ENCODE measurements at places on chromosomes 7 and 10.
A peak's percentile ranks its signal among the peaks of the same experiment; 100 is the strongest.

DNA sequence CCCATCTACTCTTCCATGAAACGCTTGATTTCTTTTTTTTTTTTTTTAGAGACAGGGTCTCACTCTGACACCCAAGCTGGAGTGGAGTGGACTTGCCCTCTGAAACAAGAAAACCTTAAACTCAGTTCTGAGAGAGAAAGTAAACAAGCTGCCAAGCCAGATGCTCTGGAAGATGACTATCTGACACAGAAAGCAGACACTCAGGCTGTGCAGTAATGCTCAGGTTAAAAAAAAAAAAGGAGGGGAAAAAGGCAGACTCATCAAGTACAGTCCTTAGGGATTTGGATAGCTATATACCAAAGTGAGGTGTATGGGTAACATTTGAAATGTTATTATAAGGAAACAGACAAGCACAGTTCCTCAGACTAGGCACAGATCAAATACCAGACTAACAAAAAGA lies 80.5 kb downstream of the IDE start:
- no peak for DNase-seq

GRCh38 chr7:21656081-21656480 lies 113.2 kb downstream of the DNAH11 start:
- no peak for DNase-seq

DNA sequence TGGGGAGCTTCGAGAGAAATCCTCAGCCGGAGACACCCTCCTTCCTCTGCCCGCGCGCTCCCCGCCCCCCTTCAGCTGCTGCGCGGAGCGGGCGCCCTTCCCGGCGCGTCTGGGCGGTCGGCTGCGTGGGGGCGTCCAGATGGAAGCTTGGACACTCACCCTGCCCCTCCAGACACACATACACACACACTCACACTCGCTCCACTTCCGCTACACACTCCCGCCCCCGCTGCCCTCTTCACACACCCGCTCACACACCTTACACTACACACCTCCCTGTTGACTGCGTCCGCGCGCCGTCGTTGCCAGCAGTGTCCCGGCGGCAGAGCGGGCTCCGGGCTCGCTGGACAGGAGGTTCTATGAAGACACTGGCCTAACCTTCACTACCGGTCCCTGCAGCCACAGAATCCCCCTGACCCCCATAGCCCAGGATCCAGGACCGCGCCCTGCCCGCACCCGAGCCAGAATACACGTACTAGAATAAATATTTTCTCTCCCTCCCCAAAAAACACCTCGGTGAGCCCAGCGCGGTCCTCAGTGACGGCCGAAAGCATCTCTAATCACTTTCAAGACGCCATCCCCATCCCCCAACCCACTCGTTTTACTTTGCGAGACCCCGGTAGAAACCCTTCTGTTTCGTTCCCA lies 1.1 kb upstream of the EGR2 start:
- peak; percentile 43 for DNase-seq

DNA sequence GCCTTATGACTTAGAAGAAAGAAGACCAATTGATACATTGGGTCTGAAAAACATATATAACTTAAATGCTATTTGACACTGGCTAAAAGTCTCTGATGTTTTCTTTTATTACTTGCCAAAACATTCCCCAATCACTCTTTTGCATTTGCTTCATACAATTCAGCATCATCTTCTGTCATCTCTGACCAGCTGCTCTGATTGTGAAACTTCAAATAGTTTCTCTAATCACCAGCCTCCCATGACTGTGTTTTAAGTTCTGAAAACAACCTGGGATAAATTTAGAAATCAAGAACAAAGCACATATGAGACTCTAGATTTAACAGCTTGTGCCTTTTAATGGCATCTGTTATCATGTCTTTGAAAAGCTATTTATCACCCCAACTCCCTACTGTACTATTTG lies 208.4 kb upstream of the KCND2 start:
- no peak for DNase-seq

- DNase-seq, result no peak
These were observed 31.8 kb downstream of the TES start for GRCh38 chr7:116242178-116242577.

- no peak for DNase-seq
These were observed 657.9 kb downstream of the NXPH1 start for GRCh38 chr7:9091282-9091681.

DNA sequence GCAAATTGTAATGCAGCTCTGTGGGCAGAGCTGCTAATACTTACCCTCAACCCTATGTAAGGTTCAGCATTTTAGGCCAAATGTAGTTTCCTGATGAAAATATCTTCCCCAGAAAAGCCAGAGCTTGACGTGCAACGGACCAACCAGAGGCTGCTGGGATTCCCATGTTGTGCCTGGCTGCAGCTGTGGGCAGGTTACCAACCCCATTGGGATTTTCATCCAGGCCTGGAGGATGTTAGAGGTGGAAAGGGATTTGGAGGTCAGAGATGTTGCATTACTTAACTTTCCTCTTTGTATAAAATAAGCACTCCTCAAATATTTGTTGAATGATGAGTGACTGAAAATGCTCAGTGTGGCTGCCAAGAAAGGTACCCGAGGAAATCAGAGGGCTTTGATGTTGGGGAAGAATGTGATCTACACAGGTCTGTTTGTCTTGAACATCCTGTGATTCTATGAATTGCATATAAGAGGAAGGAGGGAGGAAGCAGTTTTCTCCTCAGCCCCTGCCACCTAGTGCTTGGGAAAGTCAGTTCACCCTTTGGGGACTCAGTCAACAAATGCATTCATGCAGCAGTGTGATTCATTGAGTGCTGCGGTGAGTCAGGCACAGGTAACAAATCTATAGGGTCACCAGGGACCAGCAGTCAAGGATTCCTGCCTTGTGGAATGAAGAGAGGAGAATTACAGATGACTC lies 487.2 kb downstream of the RPS24 start:
- no peak for DNase-seq

- no peak for DNase-seq
These were observed 119.8 kb downstream of the CACNA2D1 start for GRCh38 chr7:82323806-82324205.

GRCh38 chr7:84735677-84736076 lies 451.2 kb downstream of the SEMA3D start:
- DNase-seq, result no peak

DNA sequence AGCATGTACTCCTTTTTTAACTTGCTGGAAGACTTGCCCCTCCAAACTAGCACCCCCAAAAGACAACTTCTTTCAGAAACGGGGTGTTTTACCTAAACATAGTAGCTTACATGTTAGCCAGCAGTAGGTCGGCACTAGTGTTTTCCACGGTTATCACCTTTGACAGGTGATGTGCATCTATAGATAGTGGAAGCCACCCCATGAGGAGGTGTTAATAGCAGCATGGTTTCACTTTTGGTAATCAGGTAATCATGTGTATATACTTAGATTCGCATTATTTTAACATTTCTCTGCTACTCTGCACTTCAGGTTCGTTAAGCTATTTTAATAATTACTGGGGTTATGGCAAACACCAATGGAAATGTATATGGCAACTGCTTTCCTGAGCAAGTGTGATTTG lies 17.6 kb downstream of the SRI start:
- DNase-seq, result no peak

DNA sequence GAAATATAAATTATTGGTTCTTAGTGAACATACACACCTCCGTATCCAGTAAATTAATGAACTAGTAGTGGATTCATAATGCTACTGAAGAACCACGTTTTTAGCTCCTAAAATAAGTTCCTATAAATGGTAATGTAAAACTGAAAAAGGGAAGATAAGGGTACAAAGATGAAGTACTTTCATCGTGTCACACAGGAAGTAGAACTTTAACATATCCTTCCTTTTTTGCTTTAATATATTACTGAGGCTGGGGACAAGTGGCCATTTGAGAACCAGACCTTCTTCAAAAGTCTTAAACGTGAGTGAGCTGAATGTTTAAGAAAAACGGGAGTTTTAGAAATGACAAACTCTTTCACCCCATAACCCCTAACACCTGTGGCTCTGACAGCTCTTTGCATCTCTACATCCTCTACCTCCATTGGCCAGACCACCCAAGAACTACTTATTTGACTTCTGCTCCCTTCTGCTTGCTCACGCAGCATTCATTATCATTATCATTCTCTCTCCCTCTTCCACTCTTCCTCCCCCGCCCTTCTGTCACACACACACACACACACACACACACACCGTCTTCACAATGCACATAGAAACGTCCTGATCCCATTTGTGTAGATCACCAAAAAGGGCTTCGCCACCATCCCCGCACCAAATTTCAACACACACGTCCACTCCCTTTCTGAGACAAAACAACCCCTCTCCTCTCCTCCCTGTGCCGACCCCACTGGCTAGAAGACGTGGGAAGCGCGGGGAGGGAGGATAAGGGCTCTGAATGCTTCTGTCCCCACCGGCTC lies 677 bp downstream of the SKAP2 start:
- DNase-seq, result peak; percentile 2

DNA sequence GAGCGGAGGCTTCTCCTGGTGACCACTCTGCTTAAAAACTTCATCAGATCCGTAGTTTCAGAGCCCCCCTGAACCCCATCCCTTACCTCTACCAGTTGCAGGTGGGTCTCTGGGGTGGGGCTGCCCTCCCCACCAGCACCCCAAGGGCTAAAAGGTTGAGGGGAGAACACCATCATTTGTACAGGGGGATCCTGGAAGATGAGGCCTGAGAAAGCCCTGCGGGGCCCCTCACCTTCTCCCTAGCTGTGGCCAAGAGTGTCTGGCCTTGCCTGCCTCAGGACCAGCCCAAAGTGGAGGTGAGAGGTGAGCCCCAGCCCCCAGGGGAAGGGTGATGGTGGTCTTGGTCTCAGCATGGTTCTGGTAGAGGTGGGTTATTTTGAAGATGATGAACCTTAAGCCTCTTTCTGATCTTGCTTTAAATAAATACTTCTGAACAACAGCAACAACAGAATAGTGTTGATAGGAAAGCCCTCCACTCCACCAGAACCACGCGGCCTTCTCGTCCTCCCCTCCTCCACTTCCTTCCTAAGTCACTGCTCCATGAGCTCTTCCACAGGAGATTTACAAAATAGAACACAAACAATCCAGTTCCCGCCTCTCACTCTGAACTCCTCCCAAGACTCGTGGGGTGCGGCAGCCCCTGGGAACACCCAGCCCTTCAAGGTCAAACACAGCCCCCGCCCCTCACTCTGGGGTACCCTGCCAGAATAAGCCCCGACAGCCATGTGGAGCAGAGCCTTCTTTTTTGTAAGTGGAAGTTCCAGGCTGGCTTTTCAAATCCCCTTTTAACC lies 169.1 kb downstream of the EGFR start:
- no peak for DNase-seq

DNA sequence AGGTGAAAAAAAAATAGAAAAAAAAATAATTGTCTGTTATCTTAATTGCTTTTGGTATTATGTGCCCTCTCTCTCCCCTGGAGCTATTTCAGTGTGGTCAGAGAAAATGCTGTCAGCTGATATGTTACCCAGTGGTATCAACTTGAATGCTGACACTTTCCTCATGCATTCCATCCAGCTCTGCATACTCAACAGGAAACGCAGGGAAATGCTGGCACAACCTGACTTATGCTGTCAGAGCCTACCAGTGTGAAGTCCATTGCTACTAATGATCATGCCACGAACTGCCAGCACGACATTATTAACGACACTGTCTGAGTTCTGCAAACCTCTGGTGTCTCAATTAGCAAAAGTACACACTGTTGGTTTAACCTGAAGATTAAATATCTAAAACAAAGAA lies 182.8 kb downstream of the ZWINT start:
- DNase-seq, result no peak

DNA sequence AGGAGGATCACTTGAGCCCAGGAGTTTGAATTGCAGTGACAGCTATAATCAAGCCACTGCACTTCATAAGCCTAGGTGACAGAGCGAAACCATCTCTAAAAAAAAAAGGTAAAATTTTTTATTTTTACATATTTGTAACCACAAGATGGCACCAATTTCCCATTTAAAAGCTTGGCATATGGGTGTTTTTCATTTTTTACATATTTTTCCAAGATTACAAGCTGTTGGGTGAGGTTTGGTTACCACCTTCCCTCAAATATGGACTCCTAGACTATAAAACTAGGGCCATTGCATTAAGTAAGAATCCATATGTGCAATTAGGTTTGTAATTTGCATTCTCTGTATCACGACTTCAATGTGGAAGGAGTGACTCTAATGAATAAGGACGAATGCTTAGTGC lies 129.3 kb upstream of the ACBD5 start:
- no peak for DNase-seq

DNA sequence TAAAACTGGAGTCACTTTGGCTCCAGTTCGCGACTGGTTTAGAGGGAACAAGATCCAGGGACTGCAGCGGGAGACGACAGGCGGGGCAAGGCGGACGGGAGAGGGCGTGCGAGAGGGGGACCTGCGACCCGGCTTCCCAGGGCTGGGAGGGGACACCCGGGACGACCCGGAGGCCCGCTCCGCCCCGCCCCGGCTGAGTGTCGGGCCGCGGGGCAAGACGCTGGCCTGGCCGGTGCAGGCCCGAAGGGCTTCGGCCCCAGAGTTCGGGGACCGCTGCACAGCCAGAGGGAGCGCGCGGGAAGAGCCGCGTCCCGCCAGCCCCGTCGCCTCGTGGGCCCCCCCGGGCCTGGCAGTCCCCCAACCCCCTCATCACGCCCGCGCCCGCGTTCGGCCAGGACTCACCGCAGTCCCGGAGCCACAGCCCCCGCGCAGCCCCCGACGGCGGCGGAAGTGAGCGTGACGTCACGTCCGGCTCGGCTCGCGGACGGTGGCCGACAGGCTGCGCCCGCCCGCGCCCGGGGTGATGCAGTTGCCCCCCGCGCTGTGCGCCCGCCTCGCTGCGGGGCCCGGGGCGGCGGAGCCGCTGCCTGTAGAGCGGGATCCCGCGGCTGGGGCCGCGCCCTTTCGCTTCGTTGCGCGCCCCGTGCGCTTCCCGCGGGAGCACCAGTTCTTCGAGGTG lies at the start of the genes TUBGCP2 and ZNF511:
TSS of gene TUBGCP2 (minus strand) at position 452 of the 679 bp plus-strand sequence. CDS start 5,931 bp downstream, outside the sequence.
TSS of gene ZNF511 (plus strand) at position 494 of the 679 bp plus-strand sequence. CDS start at position 524, 30 bp downstream.
- DNase-seq, result peak; percentile 87

DNA sequence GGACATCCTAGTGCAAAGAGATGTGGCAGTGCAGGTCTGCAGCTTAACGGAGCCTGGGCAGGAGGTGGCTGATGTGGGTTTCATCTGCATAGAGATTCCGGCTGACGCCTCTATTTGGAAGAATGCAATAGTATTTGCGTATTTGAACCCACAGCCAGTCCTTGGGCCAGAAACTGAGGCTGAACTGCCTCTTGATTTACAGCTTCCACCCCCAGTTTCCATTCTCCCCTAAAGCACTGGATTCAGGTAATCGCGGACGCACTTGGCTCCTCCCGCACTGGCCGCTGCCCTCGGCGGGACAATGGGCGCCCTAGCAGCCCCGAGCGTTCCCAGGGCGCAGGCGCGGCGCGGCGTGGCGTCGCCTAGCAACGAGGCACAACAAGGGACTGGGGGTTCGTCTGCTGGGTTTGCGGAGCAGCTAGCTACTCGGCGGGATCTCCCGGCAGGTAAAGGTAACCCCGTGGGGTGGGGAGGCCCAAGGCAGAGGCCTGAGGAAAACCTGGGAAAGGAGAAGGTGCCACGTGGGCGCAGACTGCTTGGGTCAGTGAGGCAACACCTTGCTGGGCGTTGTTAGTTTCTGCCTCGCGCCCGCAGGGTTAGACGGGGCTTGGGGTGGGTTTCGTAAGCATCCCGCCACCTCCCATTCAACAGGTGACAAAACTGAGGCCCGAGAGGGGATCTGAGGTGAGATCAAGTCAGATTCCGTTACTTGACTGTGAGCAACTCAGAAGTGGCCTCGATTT lies at the start of gene ARMC3:
TSS of gene ARMC3 (plus strand) at position 393 of the 743 bp plus-strand sequence. CDS start 3,944 bp downstream, outside the sequence.
- peak; percentile 32 for DNase-seq

- DNase-seq, result no peak
These were observed 199.9 kb downstream of the ARHGAP12 start for GRCh38 chr10:31728698-31729224.

- DNase-seq, result no peak
These were observed 42.9 kb upstream of the PSAP start for GRCh38 chr10:71893920-71894319.

- no peak for DNase-seq
These were observed 121.2 kb downstream of the EMX2 start for GRCh38 chr10:117663750-117664149.

- no peak for DNase-seq
These were observed 15.4 kb downstream of the BBIP1 start for GRCh38 chr10:110903280-110904278.

Data from activated effector memory CD4-positive, alpha-beta T cell treated with Interleukin-2 at 50 U/mL for 16 hours (primary cell).